ENCODE measurements at places on chromosomes 4 and X.

GRCh38 chrX:670645-671044, 40.1 kb downstream of the SHOX start:
- no peak for DNase-seq

GRCh38 chr4:16122308-16122711, 38.5 kb upstream of the PROM1 start:
- DNase-seq: no peak

GRCh38 chr4:138775489-138775888, 240.1 kb upstream of the NOCT start:
- DNase-seq: no peak

DNA sequence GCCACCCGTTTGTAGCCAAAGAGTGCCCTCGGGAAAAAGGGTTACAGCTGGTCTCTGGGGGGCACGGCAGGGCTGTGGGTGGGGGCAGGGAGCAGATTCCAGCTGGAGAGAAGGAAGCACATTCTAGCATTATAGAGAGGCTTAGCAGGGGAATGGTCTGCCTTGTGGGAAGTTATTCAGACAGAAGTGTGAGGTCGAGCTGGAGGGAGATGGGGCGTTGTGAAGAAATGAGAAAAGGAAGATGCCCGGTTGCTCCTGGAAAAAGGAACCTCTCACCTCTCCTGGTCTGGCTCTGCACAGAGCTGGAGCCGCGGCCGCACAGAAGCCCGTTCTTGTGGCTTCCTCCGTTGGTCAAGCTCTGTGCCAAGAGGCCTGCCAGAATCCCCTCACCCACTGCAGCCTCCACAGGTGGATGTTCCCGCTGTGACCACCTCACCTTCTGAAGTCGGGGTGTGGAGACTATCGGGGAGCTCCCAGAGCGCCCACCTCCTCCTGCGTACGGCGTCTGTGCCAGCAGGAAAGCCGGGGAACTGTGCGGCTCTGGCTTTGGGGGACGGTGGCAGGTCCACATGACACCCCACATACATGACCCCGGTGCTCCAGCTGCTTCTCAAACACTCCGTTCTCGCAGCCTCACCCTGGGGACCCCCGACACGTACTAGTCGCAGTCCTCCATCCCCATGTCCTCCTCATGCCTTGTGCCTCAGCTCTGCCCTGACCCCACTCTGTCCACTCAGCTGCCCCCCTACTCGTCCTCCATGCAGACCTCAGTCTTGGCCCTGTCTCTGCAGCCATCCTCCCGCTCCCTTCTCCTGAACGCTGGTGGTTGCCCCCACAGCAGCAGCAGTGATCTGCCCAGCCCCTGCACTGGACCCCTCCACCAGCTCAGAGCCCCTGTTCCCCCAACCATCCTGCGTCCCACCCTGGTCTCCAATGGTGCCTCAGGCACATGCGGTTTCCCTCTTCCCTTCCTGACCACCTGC, 52.2 kb upstream of the HGFAC start:
- DNase-seq: no peak

GRCh38 chr4:29047341-29048041, 1672.7 kb upstream of the PCDH7 start:
- DNase-seq: no peak

- no peak for DNase-seq
These were observed 632.2 kb downstream of the PCDH19 start for GRCh38 chrX:99777912-99778311.

- peak; percentile 36 for DNase-seq
These were observed 13.1 kb downstream of the MOB1B start for GRCh38 chr4:70915036-70915815.

DNA sequence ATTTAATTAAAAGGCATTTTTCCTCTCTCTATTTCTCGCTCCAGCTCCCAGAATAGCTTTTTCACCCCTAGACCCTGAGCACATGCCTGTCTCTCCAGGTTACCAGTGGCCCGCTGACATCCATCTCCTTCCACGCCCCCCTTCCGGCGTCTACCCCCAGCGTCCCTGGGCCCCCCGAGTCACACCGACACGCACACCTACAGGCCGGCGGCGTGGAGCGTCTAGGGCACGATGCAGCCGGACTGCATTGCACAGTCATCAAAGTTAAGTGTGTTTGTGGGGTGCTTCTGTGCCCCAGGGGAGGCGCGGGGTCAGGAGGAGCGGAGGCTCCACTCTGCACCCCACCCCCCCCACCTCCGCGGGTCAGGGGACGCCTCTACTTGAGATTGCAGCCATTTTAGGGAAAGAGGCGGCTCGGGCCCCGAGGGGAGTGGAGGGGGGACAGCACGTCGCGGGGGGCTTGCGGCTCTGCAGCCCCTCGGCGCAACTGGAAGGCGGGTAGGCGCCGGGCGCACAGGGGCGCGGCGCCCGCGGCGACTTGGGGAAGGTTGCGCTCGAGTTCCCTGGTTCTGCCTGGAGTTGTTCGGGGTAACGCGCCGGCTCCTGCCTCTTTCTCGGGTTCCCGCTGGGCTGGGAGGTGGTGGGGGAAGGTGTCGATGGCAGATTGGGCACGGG, 112.7 kb downstream of the DHX15 start:
- DNase-seq: no peak

- DNase-seq: no peak
These were observed 117.2 kb upstream of the FAT1 start for GRCh38 chr4:186840771-186841301.

DNA sequence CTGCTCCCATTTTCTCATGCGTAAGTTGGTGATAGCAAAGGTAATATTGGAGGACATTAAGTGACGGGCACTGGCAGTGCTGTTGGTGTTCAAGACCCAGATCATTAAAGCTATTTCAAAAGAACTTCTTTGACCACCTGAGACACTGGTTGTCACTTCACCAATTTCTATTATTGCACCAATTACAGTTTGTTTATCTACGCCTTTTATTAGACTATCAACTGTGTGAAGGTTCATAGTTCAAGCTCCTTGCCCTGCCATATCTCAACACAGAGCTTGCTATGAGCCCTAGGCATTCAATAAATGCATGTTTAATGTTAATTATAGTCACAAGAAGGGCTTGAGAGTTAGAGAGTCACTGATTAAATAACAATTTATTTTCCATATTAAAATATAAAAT, 778.7 kb upstream of the HS3ST1 start:
- DNase-seq: no peak

- no peak for DNase-seq
These were observed 765 bp upstream of the DGKK start for GRCh38 chrX:50471390-50471789.

GRCh38 chr4:106803083-106803482, 233.0 kb downstream of the DKK2 start:
- peak; percentile 8 for DNase-seq

DNA sequence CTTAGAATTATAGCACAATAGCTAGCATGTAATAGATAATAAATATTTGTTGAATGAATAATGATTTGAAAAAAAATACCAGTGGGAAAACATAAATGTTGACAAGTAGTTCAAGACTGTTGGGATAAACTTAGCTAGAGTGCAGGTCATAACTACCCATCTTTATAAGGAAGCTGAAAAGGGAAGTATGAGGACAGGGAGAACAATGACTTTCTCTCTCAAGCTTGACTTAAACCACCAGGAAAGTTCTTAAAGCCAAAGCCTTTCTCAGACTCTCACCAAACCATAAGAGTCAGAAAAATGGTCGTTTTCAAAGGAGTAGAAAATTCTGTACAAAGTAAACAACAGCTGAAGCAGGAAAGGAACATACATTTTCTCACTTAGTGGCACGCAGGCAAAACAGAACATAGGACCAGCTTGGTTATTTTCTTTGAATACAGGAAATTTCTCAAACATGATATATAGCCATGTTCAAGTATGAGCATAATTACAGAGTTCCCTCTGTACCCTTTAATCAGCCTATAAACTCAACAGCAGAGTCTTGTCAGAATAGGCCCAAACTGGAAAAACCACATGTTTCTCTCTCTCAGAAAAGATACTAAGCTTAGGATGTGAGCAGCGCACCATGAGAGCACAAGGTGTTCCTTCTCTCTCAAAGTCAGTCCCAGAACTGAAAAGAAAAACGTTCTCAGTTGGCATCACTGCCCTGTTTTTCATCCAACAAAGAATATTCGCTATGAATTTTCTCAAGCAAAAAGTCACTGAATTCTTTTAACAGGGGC, 28.7 kb downstream of the MAPK10 start:
- DNase-seq: no peak

DNA sequence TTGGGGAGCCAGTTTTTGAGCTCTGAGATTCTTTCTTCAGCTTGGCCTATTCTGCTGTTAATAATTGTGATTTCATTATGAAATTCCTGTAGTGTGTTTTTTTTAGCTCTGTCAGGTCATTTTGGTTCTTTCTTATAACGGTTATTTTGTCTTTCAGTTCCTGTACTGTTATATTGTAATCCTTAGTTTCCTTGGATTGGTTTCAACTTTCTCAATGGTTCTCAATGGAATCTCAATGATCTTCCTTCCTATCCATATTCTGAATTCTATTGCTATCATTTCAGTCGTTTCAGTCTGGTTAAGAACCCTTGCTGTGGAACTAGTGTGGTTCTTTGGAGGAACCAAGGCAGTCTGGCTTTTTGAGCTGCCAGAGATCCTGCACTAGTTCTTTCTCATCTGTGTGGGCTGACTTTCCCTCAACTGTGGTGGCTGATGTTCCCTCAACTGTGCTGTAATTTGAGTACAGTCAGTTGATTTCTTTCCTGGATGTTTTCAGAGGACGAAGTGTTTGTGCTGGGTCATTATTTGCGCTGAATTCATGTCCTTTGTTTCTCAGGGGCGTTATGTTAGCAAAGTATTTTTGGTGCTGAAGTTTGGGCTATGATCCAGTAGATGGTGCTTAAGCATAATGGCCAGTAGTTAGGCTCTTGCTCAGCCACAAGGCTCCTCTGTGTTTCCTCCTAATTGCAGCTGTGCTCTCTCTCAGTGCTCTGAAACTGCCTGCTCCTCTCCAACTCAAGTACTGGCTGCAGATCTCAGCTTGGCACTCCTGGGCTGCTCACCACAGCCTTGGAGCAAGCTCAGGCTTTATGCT, 27.5 kb downstream of the ENPEP start:
- DNase-seq: no peak

DNA sequence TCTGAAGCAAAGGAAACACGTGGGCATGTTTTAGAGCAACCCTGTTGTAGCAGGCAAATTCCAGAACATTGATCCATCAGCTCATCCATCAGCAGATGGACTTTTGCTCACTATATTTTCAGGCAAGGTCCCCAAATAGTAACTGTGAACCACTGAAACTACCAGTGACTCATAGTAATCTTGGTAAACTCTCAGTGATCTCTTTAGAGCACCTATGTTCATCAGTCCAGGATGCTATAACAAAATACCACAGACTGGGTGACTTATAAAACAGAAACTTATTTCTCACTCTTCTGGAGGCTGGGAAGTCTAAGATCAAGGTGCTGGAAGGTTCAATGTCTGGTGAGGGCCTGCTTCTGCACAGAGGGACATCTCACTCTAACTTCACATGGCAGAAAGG, 28.9 kb upstream of the BTC start:
- DNase-seq: no peak

DNA sequence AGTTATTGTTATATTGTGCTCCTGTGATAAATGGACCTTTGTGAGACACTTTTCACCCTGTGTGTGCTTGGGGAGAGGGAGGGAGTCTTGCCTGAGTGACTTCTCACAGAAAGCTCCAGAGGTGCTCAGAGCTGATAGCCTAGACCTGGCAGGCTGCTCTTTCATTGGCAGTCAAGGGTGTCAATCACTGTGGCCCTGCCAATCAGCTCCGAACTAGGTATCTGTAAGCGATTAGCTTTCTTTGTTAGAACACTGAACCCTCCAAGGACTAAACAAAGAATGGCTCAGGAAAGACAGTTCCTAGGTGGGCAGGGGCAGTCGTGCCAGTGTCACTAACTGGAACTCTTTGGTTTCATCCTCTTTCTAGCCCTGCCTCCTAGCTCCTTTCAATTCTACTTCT, 2.7 kb upstream of the NALF2 start:
- DNase-seq: no peak

DNA sequence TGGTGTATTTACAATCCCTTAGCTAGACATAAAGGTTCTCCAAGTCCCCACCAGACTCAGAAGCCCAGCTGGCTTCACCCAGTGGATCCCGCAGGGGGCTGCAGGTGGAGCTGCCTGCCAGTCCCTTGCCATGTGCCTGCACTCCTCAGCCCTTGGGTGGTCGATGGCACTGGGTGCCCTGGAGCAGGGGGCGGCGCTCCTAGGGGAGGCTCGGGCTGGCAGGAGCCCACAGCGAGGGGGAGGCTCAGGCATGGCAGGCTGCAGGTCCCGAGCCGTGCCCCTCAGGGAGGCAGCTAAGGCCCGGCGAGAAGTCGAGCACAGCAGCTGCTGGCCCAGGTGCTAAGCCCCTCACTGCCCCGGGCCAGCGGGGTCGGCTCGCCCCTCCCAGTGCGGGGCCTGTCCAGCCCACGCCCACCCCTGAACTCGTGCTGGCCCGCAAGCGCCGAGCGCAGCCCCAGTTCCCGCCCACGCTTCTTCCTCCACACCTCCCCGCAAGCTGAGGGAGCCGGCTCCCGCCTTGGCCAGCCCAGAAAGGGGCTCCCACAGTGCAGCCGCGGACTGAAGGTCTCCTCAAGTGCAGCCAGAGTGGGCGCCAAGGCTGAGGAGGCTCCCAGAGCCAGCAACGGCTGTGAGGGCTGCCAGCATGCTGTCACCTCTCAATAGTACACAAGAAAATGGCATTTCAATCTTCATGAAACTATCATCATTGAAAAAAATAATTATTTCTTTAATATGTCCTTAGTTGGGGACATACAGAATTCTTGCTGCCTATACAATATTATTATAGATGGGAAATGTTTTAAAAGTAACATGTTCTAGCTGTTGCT, 189.1 kb downstream of the SLC7A11 start:
- no peak for DNase-seq

DNA sequence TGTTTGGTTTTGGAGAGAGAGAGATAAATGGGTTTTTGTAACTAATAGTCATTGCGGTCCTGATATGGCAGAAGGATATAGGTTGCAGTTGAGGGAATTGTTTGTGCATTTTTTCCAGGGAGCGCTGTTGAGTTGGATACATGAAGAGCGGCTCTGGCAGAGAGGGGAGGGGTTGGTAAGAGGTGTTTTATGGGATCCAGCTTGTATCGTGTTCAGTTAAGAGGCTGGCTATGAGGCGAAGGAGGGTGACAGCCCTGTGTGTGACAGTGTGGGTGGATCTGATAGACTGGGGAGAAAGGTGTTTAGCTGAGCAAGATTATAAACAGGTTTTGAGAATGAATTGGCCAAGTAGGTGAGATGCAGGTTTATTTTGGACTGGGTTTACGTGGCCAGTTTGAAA, 1.5 kb downstream of the SPANXN4 start:
- DNase-seq: no peak

DNA sequence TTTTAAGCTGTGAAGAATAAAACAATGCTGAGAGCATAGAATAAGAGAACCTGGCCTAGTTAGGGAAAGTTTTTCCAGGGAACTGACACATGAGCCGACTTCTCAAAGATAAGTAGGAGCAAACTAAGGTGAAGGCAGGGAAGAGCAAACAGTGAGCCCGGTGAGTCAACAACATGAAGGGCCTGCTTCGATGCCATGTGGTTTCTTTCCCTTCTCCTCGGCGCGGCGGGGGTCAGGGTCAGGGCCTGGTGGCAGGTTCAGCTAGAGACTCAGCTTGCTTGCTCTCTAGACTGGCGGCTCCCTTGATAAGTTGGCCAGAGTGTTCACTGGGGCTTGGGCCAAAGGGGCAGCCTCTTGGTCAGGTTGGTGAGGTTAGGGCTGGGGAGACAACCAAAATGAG, 81.1 kb downstream of the DLG3 start:
- no peak for DNase-seq
